Left ventricle myocardium superior (tissue), 1 donor: ENCODE measurements at places on chromosomes 11 and 22. TPM values are rescaled to one million over a fixed set of nuclear protein-coding genes. Genes with fewer than 3 reads are reported as not detected.

KDELR3 gene
- 4.2 TPM for total RNA-seq

LAYN gene
- 3.8 TPM for total RNA-seq

SMC1B gene
- not detected for total RNA-seq

PANX3 gene
- not detected for total RNA-seq

TSGA10IP gene
- not detected for total RNA-seq

APOL3 gene
- total RNA-seq: 29.5 TPM

SHANK3 gene
- total RNA-seq: 22.9 TPM

CD151 gene
- total RNA-seq: 401 TPM

NLRP10 gene
- total RNA-seq: not detected
